Fibroblast of upper back skin (primary cell): ENCODE measurements at places on chromosomes 16 and 17.
A peak's percentile ranks its signal among the peaks of the same experiment; 100 is the strongest.

DNA sequence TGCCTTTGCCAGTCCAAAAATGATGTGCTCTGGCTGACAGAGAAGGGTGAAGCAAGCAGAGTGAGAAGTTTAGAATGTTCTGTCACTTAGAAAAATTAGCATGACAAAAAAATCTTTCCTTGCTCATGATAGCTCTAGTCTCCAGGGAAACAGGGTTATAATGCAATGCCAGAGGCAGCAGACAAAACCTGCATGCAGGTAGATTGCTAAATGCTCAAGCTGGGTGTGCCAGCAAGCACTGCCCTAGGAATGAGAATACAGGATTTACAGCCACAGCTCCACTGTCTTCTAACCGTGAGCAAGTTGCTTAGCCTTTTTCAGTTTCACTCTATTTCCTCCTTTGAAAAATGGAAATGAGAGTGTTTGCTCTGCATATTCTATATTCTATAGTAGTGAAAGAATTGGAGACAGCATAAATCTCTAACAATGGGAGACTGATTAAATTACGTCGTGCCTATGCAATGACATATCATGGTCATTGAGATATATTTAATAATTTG lies 516.6 kb upstream of the C16orf82 start:
- DNase-seq: no peak

- peak; percentile 78 for DNase-seq
These were observed 6.8 kb downstream of the RSPRY1 start for GRCh38 chr16:57192720-57193486.

DNA sequence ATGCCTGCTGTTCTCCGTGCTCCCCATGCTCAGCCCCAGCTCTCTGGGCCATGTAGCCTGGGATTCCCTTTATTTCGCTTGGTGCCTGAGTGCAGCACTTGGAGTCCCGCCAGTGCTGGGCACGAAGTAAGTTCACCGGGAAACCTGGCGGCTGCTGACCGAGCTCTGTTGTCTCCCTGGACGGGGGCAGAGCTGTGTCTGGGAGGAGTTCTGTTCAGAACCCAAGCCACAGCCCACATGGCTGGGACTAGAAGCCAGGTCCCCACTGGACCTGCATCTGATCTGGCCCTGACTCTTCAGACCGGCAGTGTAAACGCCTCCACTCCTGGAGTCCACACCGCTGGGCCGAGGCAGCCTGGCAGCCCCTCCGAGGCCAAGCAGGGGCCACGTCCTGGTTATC lies 37.5 kb upstream of the CIBAR2 start:
- DNase-seq: no peak

- peak; percentile 3 for DNase-seq
These were observed 42.1 kb downstream of the ABHD15 start for GRCh38 chr17:29524692-29525091.
